Activated CD8-positive, alpha-beta T cell treated with anti-CD3 and anti-CD28 coated beads, Interleukin-2, amount 10 ng/mL, durations not matched to agents 7 days and 5 days (primary cell): ENCODE measurements at places on chromosomes 16 and 17.

DNA sequence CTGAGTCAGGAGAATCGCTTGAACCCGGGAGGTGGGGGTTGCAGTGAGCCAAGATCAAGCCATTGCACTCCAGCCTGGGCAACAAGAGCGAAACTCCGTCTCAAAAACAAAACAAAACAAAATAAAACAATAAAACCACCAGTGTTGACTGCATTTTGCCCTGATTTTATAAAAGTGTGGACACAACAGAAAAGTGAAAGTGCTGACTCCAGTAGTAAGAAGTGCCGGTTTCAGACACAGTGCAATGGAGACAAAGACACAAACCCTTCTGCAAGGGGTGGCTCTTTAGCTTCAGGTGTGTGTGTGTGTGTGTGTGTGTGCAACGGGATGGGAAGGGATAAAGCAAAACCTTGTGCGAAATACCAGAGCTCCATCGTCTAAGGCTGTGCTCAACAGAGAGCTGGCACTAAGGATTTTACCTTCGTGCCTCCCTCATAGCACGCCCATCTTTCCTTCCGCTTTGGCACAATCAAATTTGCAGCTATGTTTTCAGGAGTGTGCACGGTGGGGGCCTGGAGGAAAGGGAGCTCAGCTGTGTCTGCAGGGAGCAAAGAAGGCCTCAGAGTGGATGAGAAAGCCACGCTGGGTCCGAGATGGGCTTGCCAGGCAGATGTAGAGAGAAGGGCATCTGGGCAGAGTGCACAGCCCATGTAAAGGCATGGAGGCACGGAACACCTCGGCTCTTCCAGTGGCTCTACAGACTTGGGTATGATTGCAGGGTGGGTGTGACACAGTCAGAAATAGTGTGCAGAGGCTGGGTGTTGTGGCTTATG, 15.5 kb downstream of the MXRA7 start:
- DNase-seq = no peak

DNA sequence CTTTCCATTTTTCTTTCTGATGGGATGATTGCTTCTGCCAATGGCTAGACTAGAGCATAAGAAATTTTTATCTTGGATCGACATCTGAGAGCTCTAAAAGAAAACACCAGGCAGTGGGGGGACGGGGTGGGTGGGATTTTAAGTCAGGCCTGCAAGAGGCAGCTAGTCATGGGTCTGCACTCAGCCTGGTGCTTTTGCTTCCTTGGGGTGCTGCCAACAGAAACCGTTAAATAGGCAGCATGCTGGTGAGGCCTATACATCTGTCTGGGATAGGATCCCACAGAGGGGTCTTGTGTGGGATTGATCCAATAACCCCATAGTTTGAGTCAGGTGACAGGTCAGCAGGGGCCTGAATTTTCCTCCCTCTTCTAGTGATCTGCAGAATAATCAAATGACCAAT, 26.9 kb downstream of the ZNRF1 start:
- DNase-seq = no peak

DNA sequence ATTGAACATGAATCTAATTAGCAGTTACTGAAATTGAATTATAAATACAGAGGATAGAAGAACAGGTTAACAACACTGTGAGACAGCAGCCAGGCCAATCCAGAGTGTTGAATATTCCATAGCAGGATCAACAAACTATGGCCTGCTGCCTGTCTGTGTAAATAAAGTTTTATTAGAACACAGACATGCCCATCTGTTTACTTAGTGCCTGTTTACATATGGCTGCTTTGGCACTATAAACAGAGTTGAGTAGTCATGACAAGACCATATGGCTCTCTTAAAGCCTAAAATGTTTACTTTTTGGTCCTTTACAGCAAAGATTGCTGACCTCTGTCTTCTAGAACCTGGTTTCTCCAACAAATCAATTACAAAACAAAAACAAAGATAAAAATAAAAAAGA, 115.4 kb upstream of the CDC42EP4 start:
- DNase-seq = no peak

GRCh38 chr16:55475919-55476318, 3.1 kb upstream of the MMP2 start:
- DNase-seq = no peak

DNA sequence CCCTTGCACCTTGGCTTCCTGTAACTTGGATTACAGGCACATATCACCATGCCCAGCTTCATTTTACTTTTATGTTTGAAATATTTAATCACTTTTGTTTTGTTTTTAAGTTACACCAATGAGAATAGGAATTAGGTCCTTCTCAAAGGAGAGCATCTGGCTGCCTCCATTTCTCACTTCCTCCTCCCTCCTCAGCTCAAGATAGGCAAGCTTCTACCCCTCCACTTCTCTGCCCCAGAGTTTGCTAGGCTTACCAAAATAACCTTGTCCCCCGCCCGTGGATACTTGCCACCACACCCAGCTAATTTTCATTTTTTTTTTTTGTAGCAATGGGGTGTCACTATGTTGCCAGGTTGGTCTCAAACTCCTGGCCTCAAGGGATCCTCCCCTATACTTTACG, 17.9 kb downstream of the GABARAPL2 start:
- DNase-seq = no peak

DNA sequence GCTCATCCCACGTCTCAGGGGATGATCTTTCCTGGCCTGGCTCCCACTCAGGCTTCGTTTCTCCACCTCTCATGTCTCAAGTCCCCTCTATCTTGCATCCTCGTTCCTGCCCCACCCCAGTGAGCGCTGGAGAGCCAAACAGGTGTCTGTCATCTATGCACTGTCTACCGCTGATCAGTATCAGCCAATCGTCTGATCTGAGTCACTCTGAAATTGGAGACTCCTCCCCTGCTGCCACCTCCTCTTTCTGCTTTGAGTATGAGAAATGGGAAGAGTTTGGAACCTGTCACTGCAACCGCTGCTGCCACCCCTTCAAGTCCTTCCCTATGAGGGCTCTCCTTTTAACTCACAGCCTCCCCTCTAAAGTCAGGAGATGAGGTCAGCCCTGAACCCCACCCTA, 28.0 kb downstream of the FZD2 start:
- no peak for DNase-seq
